ENCODE measurements at places on chromosomes 4 and X.

DNA sequence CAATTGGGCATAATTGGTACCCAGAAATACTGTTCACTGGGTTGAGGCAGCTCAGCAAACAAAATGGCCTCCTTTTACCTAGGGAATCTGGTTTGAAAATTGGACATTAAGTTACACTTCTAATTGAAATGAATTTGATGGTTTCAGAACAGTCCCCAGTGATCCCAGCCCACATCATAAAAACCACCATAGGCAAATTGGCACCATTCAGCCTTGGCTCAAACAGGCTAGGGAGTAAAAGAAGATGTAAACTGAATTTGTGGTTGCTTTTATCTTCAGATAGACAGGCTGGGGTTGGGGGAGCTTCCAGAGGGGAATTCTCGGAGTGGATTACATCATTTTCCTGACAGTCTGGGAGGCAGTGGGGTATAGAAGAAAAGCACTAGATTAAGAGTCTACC, 576.5 kb downstream of the MID1IP1 start:
- DNase-seq, result no peak

DNA sequence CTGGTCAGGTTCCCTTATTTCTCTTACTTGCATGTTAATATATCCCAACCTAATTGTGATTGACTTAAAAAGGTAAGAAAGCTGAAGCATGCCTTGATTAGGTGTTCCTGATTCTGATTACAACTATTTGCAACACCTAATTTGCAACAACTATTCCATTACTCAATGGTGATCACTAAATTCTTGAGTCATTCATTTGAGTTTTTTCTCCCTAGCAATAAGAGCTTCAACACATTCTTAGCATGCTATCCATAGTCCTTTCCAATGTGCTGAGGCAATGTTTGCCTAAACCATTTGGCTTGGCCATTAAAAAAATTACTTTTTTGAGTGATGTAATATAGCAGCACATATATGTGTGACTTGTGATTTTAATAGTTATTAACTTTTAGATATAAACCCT, 851.4 kb downstream of the TRAM1L1 start:
- no peak for DNase-seq

GRCh38 chr4:173573725-173574124, 43.7 kb upstream of the HAND2 start:
- no peak for DNase-seq

DNA sequence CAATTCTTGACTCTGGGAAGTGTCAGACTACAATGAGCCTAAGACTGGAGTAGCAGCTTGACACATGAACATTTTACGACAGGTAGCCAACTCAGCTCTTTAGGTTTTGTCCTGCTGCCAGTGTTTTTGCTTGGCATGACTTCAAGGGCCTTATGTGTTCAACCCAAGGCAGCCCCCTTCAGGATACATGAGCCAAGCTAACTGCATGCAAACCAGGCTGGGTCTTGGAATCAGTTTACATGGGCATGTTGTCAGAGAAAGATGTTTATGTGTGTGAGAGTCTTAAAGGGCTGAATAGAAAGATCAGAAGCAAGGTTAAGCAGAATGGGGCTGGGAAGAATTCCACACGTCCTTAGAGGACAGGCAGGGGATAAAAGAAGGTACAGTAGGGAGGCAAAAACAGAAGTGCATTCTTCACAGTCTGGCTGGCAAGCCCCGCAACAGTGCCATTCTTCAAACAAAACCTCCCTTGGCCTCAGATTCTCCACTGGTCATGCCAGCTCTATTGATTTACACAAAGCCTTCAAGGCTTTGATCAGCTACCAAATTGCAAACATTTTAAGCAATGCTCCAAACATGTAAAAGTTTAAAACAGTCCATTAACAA, 97.3 kb downstream of the NKX6-1 start:
- no peak for DNase-seq

GRCh38 chr4:55258152-55258865, 87.7 kb upstream of the SRD5A3 start:
- no peak for DNase-seq

Data from activated CD4-positive, alpha-beta T cell treated with anti-CD3 and anti-CD28 coated beads, Interleukin-2, amount 50 U/mL, for 24 hours (primary cell).